ENCODE measurements at places on chromosomes 2 and 18. TPM values are rescaled to one million over a fixed set of nuclear protein-coding genes. Genes with fewer than 3 reads are reported as not detected.

Gene HRH4
- total RNA-seq: 1.4 TPM

Gene FAM117B
- 35.7 TPM for total RNA-seq

Gene STAT4
- total RNA-seq: 79.5 TPM

GRCh38 chr2:138421315-138421970, 80.1 kb upstream of the SPOPL start:
- DNase-seq: no peak

DNA sequence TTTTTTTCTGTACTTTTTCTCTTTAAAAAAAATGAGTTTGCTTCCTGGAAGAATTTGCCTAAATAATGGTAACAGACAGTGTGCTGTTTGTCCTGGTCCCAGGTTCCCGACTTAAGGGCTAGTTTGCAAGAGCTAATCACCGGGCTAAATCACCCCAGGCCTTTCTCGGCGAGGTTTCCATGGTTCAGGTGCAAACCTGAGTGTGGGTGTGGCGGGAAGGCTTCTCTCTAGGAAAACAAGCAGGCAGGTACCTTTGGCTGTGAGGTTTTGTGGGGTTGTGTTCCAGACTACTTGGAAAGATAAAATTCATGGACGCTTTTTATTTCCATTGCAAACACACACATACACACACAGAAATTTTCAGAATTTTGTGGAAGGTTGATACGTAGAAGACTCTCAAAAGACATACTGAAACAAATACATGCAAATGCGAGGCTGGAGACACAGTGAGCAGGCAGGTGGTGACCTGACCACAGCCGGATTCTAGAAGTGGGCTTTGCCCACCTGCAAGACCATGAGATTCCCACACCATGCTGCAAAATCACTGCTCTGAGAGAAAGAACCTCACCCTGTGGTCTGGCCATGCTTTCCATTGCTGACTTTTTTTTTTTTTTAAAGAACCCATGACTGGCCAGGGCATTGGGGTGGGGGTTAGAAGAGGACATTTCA, 815 bp downstream of the CNDP1 start:
- DNase-seq: no peak

GRCh38 chr2:68700560-68700959, 34.1 kb upstream of the ARHGAP25 start:
- DNase-seq: no peak

DNA sequence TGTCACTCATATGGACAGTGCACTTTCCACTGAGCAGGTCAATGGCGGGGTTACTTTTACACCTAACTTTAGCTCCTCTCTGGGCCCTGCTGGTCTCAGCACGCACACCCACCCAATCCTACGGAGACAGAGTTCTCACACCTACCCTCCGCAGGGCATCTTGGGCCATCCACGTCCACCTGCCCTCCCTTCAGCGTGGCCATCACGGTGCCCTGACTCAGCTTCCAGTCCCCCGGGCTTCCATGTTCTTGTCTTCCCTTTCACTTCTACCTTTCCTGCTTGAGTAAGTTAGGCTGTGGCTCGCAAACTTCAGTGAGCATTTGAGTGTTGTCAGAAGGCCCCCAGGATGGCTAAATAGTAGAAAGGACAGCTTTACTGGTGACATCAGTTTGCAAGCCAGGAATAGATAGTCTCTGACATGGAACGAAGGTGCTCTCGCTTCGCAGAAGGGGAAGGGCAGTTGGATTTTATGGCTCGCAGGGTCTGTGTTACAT, 232.4 kb downstream of the SEPTIN10 start:
- DNase-seq: no peak

Data from T-cell (primary cell).